Melanocyte of skin (primary cell): ENCODE measurements at places on chromosomes 1 and 21. TPM values are rescaled to one million over a fixed set of nuclear protein-coding genes. Genes with fewer than 3 reads are reported as not detected.

The OPTC gene
- not detected in 2 replicates for total RNA-seq

The GPR52 gene
- total RNA-seq, result 2.3 and 3.2 TPM in 2 replicates

The NTNG1 gene
- total RNA-seq, result 1.0 and 12.0 TPM in 2 replicates

The REN gene
- not detected in 2 replicates for total RNA-seq

The ERG gene
- not detected in 2 replicates for total RNA-seq

The GPR3 gene
- total RNA-seq, result 1.4 and 2.0 TPM in 2 replicates

The NGF gene
- not detected in 2 replicates for total RNA-seq

The KCND3 gene
- under 0.01 TPM in 2 replicates for total RNA-seq

The SPATA17 gene
- total RNA-seq, result 0.36 and 1.0 TPM in 2 replicates

The ZNF683 gene
- total RNA-seq, result not detected in 2 replicates

The ESPN gene
- 0.62 TPM in 1 of 2 replicates, not detected in the other for total RNA-seq

The SPRR2D gene
- not detected in 2 replicates for total RNA-seq

The IRF2BP2 gene
- total RNA-seq, result 54.8 and 76.9 TPM in 2 replicates

The VWA5B1 gene
- not detected in 2 replicates for total RNA-seq

The RXFP4 gene
- not detected in 2 replicates for total RNA-seq

The FGR gene
- total RNA-seq, result 0.33 TPM in 1 of 2 replicates, not detected in the other

The TNFRSF18 gene
- not detected in 2 replicates for total RNA-seq

The IVL gene
- total RNA-seq, result not detected in 2 replicates

The SYT2 gene
- total RNA-seq, result not detected in 2 replicates

The LRP8 gene
- total RNA-seq, result 87.3 and 96.2 TPM in 2 replicates

The CD1B gene
- total RNA-seq, result not detected in 2 replicates

The LRRC38 gene
- total RNA-seq, result not detected in 2 replicates

The NFASC gene
- 2.4 and 6.5 TPM in 2 replicates for total RNA-seq

The LENEP gene
- total RNA-seq, result 0.67 and 1.7 TPM in 2 replicates

The PHGDH gene
- total RNA-seq, result 80.7 and 85.0 TPM in 2 replicates

The C8B gene
- not detected in 2 replicates for total RNA-seq

The RIPK4 gene
- total RNA-seq, result 53.4 and 103 TPM in 2 replicates

The SON gene
- 110 and 134 TPM in 2 replicates for total RNA-seq

The TEX38 gene
- total RNA-seq, result not detected in 2 replicates
